ENCODE measurements at places on chromosomes 11 and 22.

DNA sequence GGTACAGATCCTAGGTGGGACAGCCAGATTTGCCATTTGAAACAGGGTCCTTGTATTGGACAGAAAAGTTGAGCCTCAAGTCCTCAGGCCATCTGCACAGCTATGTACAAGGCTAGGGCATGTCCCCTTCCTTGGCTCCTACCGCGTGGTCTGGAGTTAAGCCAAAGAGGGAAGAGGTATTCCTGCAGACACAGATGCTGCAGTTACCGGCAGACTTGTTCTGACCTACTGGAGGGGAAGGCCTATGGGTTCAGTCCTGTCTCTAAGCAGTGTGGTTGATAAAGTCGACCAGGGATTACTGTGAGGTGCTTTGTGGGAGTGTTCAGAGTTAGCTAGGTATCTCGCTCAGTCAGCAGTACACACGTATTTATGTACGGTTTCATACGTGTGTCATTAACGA is 180.6 kb downstream of the ADAMTS15 start:
- DNase-seq, result no peak

DNA sequence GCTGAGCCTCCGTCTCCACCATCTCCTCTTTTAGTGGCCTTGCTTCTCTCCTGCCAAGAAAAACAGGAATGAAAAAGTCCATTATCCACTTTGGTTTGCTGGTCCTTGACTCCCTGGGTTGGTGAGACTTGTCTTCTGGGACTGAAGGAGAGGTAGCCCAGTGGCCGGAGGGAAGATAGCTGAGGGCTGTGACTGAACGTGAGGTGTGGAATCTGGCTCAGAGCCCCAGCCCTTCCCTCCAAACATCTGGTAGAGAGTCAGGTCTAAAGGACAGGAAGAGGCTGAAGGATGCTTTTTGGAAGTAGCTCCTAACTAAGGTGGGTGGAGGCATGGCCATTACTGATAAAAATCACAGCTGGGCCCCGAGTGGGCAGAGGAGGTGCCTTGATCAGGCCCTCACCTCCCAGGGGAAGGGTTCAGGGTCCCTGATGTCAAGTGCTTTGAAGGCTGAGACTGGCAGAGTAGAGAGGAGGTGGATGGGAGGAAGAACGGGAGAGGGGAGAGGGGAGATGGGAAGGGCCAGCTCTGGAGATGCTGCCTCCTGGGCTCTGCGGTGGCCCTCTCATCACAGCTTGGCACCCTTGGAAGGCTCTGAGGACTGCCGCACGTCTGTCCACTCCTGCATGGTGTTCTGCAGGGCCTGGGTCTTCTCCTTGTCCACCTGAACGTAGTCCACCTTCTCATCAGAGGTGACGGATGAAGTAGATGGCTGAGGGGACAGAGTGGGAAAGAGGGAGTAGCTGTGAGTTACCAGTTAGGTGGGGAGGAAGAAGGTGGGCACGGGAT is 30.2 kb downstream of the USP35 start:
- no peak for DNase-seq

- peak; percentile 33 for DNase-seq
Measured at GRCh38 chr11:2862395-2863275, 22.9 kb downstream of the CDKN1C start.

DNA sequence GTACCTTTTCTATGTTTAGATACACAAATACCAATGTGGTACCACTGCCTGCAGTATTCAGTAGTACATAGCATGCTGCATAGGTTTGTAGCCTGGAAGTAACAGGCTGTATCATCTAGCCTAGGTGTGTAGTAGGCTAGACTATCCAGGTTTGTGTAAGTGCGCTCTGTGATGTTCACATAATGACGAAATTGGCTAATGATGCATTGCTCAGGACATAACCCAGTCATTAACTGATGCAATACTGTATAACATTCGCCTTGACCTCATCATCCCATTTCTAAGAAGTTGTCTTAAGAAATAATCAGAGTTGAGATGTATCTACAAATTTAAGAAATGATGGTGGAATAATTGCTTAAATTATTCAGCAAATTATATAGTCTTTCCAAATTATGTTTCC is 116.0 kb upstream of the TIMP3 start:
- no peak for DNase-seq

DNA sequence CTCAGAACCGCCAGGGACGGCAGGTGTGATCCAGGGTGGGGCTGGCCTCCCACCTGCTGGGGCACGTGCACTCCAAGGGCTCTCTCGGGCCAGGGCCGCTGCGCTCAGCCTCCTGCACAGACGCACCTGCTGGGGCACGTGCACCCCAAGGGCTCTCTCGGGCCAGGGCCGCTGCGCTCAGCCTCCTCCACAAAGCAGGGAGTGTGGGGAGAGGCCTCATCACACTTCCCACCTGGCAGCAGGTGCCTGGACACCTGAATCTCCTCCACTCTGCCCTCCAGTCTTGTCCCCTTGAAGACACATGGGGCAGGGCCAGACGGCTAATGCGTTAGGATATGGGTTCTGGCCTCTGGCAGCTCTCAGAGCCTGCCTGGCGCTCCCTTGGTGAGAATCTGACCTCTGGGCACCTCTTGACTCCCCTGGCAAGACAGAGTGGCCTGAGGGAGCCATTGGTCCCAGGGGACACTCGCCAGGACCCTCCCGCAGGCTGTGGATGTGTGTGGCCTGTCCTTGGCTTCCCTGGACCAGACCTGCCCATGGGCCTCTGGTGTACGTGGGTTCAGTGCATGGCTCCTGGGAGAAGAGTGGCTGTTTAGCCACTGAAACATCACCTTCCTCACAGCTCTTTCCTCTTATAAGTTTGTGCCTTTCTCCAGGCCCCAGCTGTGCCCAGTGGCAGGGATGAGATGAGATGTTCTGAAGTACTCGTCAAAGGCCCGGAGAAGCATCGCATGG is 73.5 kb downstream of the BRD1 start:
- DNase-seq, result no peak

GRCh38 chr11:31301549-31302510 is 67.7 kb downstream of the DCDC1 start:
- DNase-seq, result no peak
